ENCODE measurements at places on chromosomes 13 and 19.

- peak overlapping the region; percentile 89 for H3K27ac ChIP-seq
- no peak overlapping the region for H3K4me3 ChIP-seq
These were observed 12.3 kb downstream of the COL4A2 start for GRCh38 chr13:110319397-110319773.

DNA sequence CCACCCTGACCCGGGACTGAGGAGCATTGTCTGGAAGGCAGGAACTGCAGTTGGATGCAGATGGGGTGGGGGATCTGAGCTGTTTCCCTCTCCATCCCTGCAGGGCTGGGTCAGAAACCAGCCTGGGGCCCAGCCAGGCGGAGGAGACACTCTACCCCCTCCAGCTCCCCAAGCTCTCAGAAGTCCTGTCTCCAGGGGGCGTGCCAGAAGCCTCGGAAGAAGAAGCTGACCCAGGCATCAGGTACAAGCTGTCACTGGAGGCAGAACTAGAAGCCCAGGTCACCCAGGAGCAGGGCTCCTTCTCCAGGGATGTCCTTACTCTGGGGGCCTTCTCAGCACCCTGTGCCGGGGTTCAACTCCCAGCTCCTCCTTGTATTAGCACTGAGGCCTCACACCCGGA is 15.5 kb downstream of the SIX5 start:
- H3K4me1 ChIP-seq: no peaks in the 10 kb centered on the region
- H3K27ac ChIP-seq: no peak overlapping the region
- no peaks in the 10 kb centered on the region for H3K27me3 ChIP-seq
- no peak overlapping the region for H3K4me3 ChIP-seq
- no peaks in the 10 kb centered on the region for H3K36me3 ChIP-seq

DNA sequence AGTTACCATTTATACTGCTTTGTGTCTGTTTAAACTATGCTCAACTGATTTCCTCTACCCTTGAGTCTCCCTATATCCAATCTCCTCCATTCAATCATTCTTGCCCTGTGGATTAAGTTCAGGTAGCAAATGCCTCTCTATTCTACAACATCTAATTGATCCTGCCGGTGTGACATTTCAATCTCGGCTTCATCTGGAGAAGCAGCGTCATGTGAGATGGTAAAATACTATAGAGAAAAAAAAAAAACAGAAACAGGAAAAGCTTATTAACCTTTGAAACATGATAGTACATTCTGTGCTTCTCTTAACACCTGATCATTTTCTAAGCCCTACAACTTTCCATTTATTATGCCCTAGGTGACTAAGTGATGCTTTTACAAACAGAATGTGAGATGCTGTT is 89.4 kb downstream of the KCTD12 start:
- peaks cover 3% of the 10 kb centered on the region for H3K4me1 ChIP-seq
- no peak overlapping the region for H3K27ac ChIP-seq
- H3K4me3 ChIP-seq: no peak overlapping the region
- no peaks in the 10 kb centered on the region for H3K36me3 ChIP-seq

- H3K27me3 ChIP-seq: no peaks in the 10 kb centered on the region
- no peak overlapping the region for H3K4me3 ChIP-seq
- H3K36me3 ChIP-seq: no peaks in the 10 kb centered on the region
These were observed 16.3 kb downstream of the PLA2G4C start for GRCh38 chr19:48094129-48094854.

- DNase-seq: no peak
- peaks cover 41% of the 10 kb centered on the region for H3K36me3 ChIP-seq
- H3K4me1 ChIP-seq: no peaks in the 10 kb centered on the region
These were observed 37.4 kb downstream of the COG6 start for GRCh38 chr13:39692660-39693438.

- no peaks in the 10 kb centered on the region for H3K36me3 ChIP-seq
- H3K4me3 ChIP-seq: no peak overlapping the region
- DNase-seq: no peak
- no peaks in the 10 kb centered on the region for H3K4me1 ChIP-seq
These were observed 41.2 kb upstream of the TNFSF11 start for GRCh38 chr13:42532561-42533335.
